ENCODE measurements at places on chromosomes 5 and 9.

DNA sequence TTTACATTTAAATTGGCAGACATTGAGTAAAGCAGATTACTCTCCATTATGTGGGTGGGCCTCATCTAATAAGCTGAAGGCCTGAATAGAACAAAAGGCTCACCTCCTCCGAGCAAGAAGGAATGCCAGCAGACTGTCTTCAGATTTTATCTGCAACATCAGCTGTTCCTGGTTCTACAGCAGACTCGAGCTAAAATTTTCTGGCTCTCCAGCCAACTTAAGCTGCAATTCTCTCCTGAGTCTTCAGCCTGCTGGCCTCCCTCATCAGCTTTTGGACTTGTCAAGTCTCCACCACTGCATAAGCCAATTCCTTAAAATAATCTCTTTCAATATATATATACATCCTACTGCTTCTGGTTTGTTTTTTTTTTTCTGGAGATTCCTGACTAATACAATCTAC is 12.5 kb downstream of the TRPM3 start:
- no peak for DNase-seq

- no peak for DNase-seq
Measured at GRCh38 chr9:124248066-124248465, 9.7 kb upstream of the NEK6 start.

DNA sequence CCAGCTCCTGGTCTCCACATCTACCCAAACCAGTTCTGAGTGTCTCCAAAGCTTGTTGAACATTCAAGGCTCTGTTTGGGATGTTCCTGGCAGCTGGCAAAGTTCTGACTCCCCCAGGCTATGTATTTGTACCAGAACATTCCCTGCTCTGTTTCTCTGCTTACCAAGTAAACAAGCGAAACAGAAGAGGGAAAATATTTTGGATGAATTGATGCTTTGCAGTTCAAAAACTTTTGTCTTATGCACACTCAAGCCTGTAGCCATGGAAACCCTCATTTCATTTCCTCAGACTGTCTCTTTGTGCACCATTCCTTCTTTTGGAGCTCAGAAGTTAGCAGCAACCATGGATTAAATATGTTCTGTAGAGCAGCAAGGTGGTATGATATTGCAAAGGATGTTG is 145.8 kb downstream of the ACTL7B start:
- DNase-seq = peak; percentile 44

GRCh38 chr5:160171666-160172065 is 52.4 kb upstream of the PWWP2A start:
- no peak for DNase-seq

DNA sequence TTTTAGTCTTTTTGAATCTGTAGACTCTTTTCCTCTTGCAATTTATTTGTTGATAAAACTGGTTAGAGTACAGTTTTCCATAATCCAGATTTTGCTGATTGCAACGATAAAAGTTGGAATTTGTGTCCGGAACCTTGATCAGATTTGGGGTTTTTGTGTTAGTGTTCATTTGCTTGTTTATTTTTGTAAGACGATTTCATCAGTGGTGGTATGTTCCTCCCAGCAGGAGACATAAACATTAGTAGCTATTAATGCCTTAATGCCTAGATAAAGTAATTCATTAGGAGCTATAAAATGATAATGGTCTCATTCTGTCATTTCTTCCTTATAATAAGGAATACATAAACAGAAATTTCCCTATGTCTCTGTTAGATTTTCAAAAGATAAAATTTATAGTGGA is 21.3 kb downstream of the RPS6 start:
- no peak for DNase-seq

DNA sequence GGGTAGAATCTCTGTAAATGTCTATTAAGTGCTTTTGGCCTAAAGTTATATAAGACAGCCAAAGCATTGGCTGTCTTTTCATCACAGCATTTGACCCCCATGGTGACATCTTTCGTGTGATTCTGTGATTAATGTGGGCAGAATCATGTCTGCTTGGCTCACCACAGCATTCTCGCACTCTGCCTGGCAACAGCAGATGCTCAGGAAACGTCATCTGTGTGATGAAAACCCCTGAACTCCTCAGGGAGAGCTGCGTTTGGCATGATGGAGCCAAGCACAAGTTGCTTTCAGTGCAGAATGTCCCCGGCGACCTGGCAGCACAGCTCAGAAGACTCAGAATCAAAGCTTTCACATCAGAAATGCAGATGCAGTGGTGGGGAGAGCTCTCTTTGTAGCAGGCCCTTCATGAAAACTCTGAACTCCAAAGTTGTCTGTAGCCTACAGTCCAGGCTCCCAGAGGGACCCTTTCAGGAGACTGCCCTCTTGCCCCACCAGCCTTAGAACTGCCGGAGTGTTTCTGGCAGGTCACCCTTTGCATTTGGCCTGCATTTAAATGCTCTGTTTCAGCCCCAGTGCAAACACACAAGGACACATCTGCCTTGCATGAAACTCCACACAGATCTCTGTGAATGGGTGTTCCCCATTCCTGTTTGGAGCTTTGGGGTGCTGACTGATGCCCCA is 155.6 kb upstream of the PANK3 start:
- DNase-seq = peak; percentile 39

DNA sequence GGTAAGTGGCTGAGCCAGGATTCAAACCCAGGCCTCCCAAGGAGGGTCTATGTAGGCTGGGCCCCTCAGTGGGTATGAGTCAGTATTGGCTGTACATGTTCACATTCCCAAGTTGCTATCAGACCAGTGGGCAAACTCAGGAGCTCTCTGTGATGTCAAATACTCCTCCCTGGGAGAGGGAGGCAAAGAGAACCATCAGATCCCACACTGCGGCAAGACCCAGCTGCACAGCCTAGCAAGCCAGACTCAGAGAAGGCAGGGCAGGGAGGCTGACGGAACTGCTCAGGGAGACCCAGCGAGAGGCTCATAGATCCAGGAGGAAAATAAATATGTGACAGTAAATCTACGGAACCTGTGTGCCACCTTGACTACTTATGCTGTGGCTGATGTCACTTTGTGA is 42.6 kb upstream of the SAP30L start:
- DNase-seq = no peak

DNA sequence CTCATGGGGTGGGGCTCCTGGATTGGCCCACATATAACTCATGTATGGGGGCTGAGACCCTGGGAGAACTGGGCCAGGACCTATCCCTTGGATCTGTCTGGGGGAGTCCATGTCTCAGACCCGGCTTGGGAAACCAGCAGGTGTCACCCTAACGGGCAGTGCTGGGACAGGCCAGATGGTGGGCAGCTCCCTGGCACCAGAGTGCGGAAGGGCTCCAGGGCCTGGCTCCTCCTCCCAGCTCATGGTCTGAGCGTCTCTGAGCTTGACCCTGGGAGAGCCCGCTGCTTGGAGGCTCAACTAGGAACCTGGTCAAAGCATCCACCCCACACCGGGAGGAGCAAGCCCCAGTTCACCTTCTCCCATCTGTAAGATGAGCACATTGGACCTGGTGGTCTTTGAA is 15.5 kb upstream of the NCS1 start:
- DNase-seq = peak; percentile 44

DNA sequence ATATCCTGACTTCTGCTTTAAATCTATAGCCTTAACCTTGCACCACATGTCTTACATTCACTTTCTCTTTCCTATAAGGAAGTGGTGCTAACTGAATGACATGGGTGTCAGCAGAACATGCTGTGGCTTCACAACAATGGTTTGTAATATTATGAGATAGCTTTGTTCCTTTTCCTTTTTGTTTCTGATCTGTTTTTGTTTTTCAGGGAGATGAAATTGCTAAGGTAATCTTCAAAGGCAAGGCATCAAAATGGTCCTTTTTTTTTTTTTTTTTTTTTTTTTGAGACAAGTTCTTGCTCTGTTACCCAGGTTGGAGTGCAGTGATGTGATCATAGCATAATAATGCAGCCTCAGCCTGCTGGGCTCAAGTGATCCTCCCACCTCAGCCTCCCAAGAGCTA is 53.6 kb upstream of the RANBP6 start:
- no peak for DNase-seq
